ENCODE measurements at places on chromosomes 16 and 17. TPM values are rescaled to one million over a fixed set of nuclear protein-coding genes. Genes with fewer than 3 reads are reported as not detected.

- H3K27ac ChIP-seq, result no peak overlapping the region
- DNase-seq, result no peak
- no peaks in the 10 kb centered on the region for H3K4me1 ChIP-seq
Observed at GRCh38 chr16:64196444-64196843, 925.4 kb downstream of the CDH11 start.

GRCh38 chr17:40980596-40980995, 3.5 kb downstream of the KRT40 start:
- no peak overlapping the region for H3K4me3 ChIP-seq
- no peaks in the 10 kb centered on the region for H3K36me3 ChIP-seq
- peaks cover 34% of the 10 kb centered on the region for H3K27me3 ChIP-seq
- H3K27ac ChIP-seq, result no peak overlapping the region
- no peak for DNase-seq

DNA sequence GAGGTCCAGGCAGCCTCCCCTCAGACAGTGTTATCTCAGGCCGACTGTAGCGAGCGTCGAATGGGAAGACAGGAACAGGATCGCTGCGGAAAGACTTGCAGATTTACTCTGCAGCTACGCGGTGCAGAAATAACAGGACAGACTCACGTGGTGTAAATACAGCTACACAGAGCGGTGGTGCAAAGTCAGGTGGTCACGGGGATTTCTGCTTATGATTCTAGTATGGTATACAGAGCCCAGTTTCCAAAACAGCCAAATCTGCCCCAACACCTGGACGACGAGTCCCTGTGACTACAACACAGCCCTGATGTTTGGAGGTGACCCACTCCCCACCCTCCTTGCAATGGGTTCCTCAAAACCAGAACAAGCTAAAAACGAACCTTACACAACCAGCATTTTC, 40.6 kb upstream of the ABR start:
- H3K27me3 ChIP-seq, result peaks cover 23% of the 10 kb centered on the region
- no peak overlapping the region for H3K27ac ChIP-seq
- H3K36me3 ChIP-seq, result no peaks in the 10 kb centered on the region

- DNase-seq, result no peak
- H3K27me3 ChIP-seq, result peaks cover 50% of the 10 kb centered on the region
- H3K4me1 ChIP-seq, result peaks cover 11% of the 10 kb centered on the region
- H3K4me3 ChIP-seq, result no peak overlapping the region
Observed at GRCh38 chr16:48499923-48500381, 110.0 kb downstream of the N4BP1 start.

MPP2 gene
- total RNA-seq, result 0.45 TPM

GRCh38 chr17:31266042-31266441, 31.0 kb downstream of the OMG start:
- peaks cover 41% of the 10 kb centered on the region for H3K36me3 ChIP-seq
- no peaks in the 10 kb centered on the region for H3K27me3 ChIP-seq
- H3K4me1 ChIP-seq, result no peaks in the 10 kb centered on the region
- H3K4me3 ChIP-seq, result no peak overlapping the region
- H3K27ac ChIP-seq, result no peak overlapping the region

- no peak overlapping the region for H3K4me3 ChIP-seq
- no peak for DNase-seq
- no peak overlapping the region for H3K27ac ChIP-seq
- no peaks in the 10 kb centered on the region for H3K36me3 ChIP-seq
- H3K27me3 ChIP-seq, result no peaks in the 10 kb centered on the region
Observed at GRCh38 chr17:55444471-55445441, 23.1 kb upstream of the MMD start.

GRCh38 chr16:57111420-57111819, 19.0 kb downstream of the CPNE2 start:
- no peak for DNase-seq
- H3K4me3 ChIP-seq, result no peak overlapping the region
- peaks cover 24% of the 10 kb centered on the region for H3K4me1 ChIP-seq
- no peaks in the 10 kb centered on the region for H3K36me3 ChIP-seq

ATAD5 gene
- 23.8 TPM for total RNA-seq

- H3K27me3 ChIP-seq, result no peaks in the 10 kb centered on the region
- peaks cover 37% of the 10 kb centered on the region for H3K36me3 ChIP-seq
- H3K4me1 ChIP-seq, result no peaks in the 10 kb centered on the region
- H3K27ac ChIP-seq, result no peak overlapping the region
- H3K4me3 ChIP-seq, result no peak overlapping the region
- no peak for DNase-seq
Observed at GRCh38 chr17:37051381-37051780, 102.6 kb downstream of the AATF start.

GRCh38 chr17:74380959-74381808, 13.9 kb downstream of the GPR142 start:
- H3K27me3 ChIP-seq, result peaks cover 17% of the 10 kb centered on the region
- H3K4me3 ChIP-seq, result no peak overlapping the region

- H3K27ac ChIP-seq, result no peak overlapping the region
- H3K36me3 ChIP-seq, result peaks cover 18% of the 10 kb centered on the region
- DNase-seq, result no peak
- no peaks in the 10 kb centered on the region for H3K27me3 ChIP-seq
Observed at GRCh38 chr17:80283116-80283852, 22.6 kb downstream of the RNF213 start.

DNA sequence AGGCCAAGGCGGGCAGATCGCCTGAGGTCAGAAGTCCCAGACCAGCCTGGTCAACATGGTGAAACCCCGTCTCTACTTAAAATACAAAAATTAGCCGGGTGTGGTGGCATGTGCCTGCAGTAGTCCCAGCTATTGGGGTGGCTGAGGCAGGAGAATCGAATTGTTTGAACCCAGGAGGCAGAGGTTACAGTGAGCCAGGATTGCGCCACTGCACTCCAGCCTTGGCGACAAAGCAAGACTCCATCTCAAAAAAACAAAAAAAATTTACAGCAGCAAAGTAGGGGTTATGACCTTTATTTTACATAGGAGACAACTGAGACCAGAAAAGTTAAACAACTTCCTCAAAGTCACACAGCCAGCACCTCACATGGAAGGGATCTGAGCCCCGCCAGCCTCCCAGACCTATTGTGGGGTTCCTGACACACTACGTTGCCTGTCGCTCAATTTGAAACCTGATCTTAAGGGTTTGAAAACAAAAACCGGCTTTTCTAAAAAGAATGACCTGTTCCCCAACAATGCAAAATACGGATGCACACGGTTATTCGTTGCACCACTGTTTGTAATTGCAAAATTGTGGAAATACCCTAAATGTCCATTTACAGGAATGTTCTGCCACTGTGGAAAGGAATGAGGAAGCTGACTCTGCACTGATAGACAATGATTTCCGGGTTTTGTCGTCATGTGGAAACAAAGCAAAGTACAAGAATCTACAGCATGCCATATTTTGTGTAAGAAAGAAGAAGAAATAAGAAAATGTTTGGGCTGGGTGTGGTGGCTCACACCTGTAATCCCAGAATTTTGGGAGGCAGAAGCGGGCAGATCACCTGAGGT, 77.2 kb downstream of the CNGB1 start:
- no peak overlapping the region for H3K27ac ChIP-seq
- H3K4me1 ChIP-seq, result peaks cover 3% of the 10 kb centered on the region
- H3K4me3 ChIP-seq, result no peak overlapping the region
- no peaks in the 10 kb centered on the region for H3K36me3 ChIP-seq
- peaks cover 26% of the 10 kb centered on the region for H3K27me3 ChIP-seq

Measured in K562 (cell line).